ENCODE measurements at places on chromosomes 1 and 21.

- DNase-seq = no peak
Observed at GRCh38 chr1:223780318-223780717, 65.4 kb downstream of the TP53BP2 start.

DNA sequence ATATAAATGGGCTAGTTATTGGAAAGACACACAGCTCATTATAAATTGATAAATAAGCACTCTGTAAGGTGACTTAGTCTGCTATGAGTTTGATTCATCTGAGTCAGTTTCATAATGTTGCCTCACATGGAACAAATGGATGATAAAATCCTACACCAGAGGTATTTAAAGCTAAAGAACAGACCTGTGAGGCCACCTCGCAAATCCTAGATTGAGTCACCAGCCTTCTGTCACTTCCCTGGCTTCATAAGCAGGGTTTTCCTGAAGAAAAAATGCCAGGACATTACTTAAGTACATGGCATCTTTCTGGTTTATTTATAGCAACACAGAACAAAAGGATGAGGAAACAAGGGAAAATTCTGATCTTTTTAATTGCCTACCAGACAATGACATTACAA lies 18.4 kb downstream of the CD2 start:
- no peak for DNase-seq

DNA sequence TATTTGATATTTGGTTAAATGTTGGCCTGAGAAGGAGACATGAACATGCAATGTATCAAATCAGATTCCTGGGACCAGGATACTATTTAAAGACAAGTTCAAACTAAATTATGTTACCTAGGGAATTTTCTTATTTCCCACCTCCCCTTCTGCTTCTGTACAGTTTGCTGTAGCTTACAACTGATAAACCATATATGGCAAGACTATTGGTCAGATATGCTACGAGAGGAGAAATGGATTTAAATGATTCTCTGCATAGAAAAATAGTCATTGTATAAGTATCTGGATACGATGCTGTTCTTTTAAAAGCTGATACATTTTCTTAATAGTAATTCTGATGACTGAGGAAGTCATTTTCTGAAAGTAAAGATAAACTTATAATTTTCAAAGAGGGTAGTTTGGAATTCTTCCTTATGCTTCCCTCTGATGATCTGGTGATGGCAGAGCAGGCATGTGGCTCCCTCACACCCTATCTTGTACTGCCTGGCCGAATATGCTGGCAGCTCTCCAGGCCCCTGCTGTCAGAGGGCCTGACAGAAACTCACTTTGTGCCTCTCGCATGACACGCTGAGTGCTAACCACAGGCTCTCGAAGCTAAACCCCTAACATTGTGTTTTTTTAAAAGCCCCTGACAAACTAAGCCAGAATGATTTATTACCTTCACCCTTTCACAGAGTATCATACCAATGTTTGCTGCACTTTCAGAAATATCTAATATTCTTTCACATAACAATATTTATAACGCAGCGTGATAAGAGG lies 19.4 kb downstream of the RRP15 start:
- DNase-seq = no peak

GRCh38 chr1:47627471-47628370 lies 189.9 kb downstream of the FOXD2 start:
- no peak for DNase-seq

GRCh38 chr1:230295367-230295766 lies 130.8 kb downstream of the PGBD5 start:
- no peak for DNase-seq

DNA sequence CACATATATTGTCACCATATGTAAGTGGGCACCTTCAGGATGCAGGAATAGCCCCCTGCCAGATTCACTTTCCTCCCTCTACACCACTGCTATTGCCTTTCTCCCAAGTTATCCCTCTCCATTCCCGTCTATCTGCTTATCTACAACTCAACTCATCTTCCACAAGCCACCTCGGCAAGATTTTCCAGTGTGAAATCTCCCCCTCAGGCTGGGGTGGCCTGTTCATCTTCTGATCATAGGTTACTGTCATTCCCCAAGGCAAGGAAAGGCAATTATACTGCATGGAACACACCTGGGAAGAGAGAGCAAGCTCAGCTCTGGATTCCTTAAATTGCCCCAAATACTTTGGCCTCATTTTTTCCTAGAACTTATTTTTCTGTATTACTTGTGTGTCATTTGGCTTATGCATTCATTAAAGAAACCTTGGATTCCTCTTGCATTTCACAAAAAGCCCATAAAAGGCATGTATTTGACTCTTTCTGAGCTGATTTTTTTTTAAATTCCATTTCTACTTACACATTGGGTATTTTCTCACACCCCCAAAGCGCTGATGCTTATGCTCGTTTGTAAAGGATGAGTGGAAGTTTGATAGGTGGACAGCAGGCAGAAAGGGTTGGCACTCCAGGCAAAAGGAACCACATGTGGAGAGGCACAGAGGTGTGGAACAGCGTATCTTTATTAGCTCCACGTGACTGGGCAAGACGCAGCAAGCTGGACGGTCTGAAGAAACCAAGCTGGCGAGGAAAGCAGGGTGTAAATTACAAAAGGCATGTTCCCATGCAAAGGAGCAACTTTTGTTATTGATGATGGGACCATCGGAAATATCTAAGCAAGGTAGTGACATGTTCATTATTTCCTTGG lies 169.7 kb upstream of the RAB4A start:
- DNase-seq = no peak

- no peak for DNase-seq
Observed at GRCh38 chr1:54047384-54048305, 5.4 kb downstream of the TMEM59 start.

- no peak for DNase-seq
Observed at GRCh38 chr1:183198463-183198862, 12.4 kb downstream of the LAMC2 start.

DNA sequence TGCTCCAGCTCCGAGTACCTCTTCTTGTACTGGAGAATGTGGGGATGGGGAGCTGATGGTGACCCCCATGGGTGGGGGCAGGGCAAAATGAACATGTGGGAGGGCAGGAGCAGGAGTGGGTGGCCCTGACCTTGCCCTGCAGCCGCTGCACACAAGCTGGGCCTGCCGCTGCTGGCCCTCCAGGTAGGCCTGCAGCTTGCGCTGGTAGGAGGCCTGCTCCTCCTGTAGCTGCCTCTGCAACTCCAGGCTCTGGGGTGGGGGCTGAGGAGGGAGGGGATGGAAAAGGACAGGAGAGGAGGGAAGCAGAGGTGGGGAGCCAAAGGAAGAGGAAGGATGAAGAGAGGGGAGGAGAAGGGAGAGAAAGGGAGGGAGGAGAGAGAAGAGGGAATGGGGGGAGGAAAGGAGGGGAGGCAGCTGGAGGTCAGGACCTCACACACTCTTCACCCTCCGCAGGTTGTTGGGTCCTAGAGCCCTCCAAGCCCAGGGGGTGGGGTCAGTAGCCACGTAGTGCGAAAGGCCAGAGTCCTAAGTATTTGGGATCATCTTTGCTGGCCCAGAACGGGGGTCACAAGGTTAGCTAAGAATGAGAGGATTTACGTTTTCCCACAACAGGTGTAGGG lies 22.9 kb downstream of the RNU1-1 start:
- no peak for DNase-seq

DNA sequence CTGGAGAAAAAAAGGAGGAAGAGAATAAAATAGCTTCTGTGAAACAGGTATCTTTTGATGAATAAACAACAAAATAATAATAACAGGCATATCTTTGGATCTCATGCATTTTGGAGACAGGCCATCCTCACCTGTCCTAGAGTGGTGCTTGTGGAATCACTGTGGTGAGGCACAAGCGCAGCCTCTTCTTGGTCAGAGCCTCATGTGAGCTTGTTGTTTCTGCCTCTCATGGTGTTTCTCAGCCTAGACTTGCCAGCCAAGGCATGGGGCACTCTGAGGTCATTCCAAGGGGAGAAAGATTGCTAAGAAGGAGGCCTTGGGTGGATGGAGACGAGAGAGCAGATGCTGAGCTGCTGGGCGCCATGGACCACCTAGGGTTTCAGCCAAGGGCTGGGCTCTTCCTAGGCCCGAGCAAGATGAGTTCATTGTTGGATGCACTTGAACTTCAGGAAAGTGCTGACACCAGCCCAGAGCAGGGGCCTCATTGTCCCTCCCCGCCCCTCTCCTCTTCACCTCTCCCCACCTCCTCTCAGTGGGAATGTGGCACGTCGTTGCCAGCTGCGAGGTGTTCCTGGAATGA lies 49.5 kb downstream of the ATP5PO start:
- DNase-seq = no peak

Measured in stimulated activated effector memory CD8-positive, alpha-beta T cell treated with anti-CD3 and anti-CD28 coated beads, Interleukin-12 subunit alpha, Interleukin-12 subunit beta, amount 100 ng/mL, for 72 hours (primary cell).